ENCODE measurements at places on chromosomes 16 and 17.

- DNase-seq, result no peak
Measured at GRCh38 chr17:72852277-72852938, 240.1 kb downstream of the SLC39A11 start.

DNA sequence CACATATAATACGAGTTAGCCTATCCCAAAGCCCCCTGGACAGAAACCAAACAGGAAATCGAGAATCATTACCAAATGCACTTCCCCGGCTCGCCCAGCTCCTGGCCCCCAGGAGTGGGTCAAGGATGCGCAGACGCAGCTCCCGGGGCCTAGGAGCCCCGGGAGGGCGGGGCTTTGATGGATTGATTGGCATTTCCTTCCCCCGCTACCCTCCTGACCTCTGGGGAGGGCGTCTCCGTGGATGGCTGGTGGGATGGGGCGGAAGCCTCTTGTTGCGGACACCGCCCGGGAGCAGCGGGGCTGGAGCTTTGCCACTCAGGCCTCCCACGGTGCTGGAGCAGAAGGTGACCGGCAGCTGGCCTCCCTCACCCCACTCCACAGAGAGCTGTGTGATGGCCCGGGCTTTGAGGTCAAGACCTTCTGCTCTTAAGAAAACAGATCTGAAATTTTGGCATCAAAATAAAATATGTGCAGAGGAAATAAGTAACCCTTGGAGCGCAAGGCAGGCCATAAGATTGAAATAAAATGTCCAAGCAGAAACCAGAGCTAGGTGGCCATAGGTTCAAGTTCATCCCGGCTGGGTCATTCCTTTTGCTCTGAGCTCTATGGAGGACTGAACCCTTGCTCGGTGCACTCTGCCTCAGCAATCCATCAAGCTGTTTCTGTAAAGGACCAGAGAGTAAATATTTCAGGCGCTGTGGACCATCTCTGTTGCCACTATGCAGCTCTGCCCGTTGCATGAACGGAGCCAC is 262.3 kb downstream of the SOX9 start:
- DNase-seq, result no peak

DNA sequence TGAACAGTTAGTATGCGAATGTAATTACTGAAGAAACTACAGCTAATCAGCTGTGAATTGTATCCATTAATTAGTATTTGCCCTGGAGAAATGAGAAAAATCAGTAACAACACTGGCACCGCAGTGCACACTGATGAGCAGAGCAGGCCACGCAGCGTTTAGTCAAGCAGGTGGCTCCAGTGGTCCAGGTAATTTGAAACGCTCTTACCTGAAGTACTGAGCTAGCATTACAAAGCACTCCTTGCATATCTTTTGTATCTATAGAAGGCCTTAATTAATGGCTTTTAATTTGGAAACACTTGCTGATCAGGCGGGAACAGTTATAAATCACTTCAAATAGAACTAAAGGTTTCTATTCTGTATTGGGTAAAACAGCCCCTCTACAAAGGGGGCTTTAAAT is 76.4 kb downstream of the TOX3 start:
- DNase-seq, result no peak

GRCh38 chr17:36979565-36979941 is 30.8 kb downstream of the AATF start:
- no peak for DNase-seq

- no peak for DNase-seq
Measured at GRCh38 chr17:71392715-71393567, 727.9 kb upstream of the SOX9 start.
